ENCODE measurements at places on chromosomes 7 and 10. TPM values are rescaled to one million over a fixed set of nuclear protein-coding genes. Genes with fewer than 3 reads are reported as not detected.

OGA gene
- total RNA-seq, result 56.2 TPM

KCND2 gene
- total RNA-seq, result 0.15 TPM

C10orf95 gene
- not detected for total RNA-seq

VAX1 gene
- not detected for total RNA-seq

ADAM22 gene
- 1.2 TPM for total RNA-seq

SHH gene
- total RNA-seq, result not detected

SAMD9L gene
- 3.0 TPM for total RNA-seq

PON3 gene
- 0.50 TPM for total RNA-seq

OR9A2 gene
- total RNA-seq, result not detected

CAMK2B gene
- 81.4 TPM for total RNA-seq

CNPY1 gene
- not detected for total RNA-seq

VWA2 gene
- not detected for total RNA-seq
